ENCODE measurements at places on chromosomes 16 and 17.

DNA sequence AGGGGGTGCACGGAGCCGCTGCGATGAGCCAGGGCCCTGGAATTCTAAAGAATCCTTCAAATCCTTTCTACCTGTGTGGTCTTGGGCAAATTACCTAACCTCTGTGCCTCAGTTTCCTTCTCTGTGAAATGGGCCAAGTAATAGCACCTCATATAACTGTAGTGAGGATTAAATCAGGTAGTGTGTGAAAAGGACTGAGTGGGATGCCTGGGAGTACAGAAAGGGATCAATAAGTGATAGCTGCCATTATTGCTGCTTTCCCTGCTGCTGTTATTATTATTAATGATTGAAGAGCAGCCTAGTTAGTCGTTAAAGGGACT is 958 bp downstream of the SCNN1G start:
- no peak for DNase-seq

DNA sequence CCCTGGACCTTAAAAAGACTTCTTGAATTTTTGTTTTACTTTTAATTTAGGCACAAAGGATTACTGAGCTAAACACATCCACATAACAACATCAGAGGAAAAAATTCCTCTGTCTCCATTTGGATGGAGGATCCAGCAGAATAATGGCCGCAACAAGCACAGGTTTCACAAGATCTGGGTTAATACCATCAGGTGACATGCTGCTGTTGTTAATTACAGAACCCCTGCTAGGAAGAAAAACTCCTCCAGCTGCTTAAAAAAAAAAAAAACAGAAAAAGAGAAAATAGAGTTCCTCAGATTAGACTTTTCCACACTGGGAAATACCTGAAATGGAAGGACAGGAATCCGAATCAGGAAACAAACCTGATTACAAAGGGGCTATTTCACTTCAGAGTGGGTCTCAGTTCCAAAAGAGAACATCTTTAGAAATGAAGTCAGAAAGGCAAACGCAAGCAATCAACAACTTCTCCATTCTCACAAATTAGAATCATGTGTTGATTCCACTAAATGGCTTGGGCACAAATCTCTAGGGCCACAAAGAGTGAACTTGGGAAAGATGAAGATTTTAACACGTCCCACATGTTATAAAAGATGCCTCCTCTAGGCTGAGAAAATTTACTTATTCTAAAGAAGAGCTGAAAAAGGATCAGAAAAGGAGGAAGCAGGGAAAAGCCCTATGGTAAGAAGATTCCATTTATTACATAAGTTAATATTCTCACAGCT is 44.0 kb downstream of the SPOP start:
- no peak for DNase-seq

DNA sequence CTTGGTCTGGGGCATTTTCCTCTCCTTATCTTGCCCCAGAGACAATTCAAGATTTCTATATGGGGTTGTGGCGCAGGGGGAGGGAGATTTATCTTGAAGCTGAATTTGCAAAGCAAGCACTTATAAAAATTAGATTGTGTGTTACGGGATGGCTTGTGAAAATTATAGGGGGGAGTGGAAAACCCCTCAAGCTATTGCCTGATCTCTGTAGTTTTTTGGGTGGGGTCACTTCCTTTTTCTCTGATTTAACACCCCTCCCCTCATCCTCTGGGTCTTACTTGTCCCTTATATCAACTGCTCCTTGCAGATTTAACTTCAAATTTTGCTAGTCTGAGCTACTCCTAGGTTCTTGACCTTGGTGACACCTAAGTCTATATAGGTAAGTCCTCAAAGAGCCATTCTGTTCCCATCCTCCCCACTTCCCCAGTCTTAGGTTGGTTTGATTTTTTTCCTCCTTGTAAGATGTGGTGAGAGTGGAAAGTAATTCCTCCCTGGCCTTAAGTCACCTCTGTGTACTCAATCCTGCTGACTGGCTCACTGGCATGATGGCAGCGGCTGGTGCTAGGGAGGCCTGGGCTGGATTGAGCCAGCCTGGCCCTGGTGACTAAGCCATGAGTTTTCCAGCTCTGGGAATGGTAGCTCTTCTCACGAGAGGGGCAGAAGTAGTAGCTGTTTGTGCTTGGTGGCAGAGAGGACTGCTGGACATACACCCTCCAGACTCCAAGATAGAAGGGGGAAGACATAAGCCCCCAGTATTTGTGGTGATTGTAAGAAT is 2.3 kb downstream of the ARL4D start:
- DNase-seq, result no peak

- DNase-seq, result no peak
Measured at GRCh38 chr17:17064322-17064721, 22.1 kb downstream of the MPRIP start.

- no peak for DNase-seq
Measured at GRCh38 chr16:24984101-24984500, 31.1 kb downstream of the ARHGAP17 start.

- DNase-seq, result no peak
Measured at GRCh38 chr17:4340914-4341615, 25.4 kb downstream of the UBE2G1 start.

DNA sequence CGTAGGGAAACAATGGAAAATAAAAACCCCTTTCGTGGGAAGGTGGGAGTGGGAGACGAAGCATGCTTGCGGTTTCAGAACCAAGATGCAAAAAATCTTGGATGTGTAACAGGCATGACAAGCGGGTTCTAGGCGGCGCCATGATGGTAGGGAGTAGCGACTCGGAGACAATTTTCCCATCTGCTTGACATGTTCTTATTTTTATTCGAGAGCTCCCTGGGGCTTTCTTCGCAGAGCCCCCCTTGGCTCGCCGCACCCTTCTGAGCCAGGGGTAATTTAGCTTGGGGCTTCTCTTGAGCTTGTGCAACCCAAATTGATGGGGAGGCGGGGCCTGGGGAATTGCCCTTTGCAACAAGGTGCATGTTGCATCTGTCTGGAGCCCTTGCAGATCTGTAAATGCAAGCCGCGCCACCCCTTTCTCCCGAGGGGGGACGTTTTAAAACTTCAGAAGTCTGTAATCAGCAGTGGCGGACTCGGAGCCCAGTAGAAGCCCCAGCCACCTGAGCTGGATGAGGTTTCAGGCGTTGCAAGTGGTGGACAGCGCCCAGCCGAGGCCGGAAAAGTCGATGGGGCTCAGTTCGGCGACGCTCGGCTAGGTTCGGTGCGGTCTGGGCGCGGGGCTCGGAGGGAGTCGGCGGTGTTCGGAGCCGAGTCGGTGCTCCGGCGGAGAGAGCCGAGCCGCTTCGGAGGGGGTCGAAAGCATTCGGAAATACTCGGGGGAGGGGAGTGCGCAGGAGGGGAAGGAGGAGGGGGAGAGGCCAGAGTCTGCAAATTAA is 2.9 kb downstream of the GNAO1 start:
- DNase-seq, result peak; percentile 70

GRCh38 chr17:46795379-46795952 is 23.0 kb downstream of the WNT3 start:
- no peak for DNase-seq

DNA sequence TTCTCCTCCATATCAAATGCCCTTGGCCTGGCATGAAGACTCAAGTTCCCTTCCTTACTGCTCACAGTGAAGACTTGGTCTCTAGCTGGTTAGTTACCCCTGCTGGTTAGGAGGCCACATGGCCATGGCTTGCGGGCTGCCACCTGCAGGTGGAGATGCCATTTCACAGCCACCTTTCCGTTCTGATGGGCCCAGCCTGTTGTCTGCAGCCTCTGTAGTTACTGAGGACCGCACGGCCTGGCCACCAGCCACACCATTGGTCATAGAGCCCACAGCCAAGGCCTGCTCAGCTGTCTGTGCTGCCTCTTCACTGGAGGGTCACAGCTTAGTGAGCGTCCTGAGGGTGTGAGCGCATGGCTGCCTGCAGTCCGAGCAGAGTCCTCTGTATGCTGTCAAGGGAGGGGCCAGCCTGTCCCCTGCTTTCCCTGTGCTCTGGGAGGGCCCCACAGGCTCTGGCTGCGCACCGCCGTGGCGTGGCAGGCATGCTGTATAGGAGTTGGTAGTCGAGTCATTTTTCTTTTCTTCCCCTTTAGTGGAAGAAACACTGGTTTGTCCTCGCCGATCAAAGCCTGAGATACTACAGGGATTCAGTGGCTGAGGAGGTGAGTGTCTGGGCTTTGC is 59.2 kb downstream of the PLD6 start:
- DNase-seq, result no peak

DNA sequence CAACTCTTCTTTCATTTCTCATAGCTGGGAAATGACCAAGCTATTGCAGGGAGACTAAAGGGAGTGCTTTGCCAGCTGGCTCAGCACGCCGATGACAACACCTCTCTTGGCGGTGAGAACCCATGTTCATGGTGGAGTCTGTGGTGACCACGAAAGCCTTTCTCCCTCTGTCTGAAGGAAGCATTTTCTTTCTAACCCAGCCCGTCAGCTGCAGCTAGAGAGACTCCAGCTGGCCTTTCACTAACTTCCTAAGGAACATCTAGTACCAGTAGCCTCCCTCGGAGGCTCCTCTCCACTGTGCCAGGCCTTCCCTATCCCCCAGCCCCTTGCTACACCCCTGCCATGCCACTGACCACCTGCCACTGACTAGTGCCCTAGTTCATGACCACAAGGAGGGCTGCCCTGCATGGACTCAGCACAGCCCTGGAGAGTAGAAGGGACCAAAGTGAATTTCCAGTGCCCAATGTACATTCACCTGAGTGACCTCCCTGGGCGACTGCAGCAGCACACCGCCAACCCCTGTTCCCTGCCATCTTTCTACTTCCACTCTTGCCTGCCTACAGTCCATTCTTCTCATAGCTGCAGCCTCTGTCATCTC is 81.3 kb downstream of the CBLN1 start:
- no peak for DNase-seq

DNA sequence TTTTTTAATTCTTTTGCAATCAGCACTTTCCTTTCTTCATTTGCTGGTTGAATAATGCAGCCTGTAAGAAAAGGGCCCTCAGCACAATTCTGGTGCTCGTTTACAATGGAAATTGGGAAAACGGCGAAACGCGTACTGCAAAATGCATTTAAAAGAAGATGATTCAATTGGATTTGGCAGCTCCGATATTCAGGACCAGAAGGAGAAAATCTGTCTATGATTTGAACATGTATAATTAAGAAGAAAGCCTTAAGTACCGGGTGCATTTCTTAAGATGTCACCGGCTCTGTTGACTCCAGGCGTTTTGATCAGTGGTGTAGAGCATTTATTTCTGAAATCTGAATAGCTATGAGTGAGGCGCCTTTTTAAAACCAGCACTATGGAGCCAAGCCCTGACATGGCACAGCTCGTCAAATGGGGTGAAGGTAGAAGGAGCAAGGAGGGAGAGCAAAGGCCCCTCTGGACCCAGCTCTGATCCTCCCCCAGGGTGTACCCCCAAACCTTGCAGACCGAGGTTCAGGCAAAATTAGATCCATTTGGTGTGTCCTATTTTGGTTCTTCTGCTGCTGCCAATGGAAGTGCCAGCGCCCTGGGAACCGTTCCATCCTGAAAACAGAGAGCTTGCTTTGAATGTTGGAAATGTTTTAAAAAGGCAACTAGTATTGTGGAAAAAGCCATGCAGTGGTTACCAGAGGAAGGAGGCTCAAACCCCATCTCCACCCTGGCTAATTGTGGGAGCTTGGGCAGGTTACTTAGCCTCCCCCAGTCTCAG is 161.4 kb upstream of the RPL38 start:
- no peak for DNase-seq

DNA sequence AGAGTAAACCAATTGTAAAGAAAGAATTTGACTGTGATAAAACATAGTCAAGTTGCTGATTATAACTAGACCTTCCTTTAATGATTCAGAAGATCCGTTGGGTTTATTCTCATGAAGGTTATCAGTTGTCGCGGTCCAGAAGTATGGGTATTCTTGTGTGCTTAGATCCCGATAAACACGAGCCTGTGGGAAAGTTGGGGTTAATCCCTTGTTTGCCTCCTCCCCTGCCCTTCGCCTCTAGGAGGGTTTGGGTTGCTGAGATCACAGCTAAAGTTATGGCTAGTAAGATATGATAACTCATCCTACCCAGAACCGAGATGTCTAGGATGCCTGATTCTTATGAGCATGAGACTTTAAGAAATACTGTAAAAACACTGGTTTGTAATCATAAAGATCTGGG is 66.8 kb downstream of the GPRC5B start:
- no peak for DNase-seq

GRCh38 chr17:63984236-63984635 is 11.5 kb upstream of the SCN4A start:
- no peak for DNase-seq

DNA sequence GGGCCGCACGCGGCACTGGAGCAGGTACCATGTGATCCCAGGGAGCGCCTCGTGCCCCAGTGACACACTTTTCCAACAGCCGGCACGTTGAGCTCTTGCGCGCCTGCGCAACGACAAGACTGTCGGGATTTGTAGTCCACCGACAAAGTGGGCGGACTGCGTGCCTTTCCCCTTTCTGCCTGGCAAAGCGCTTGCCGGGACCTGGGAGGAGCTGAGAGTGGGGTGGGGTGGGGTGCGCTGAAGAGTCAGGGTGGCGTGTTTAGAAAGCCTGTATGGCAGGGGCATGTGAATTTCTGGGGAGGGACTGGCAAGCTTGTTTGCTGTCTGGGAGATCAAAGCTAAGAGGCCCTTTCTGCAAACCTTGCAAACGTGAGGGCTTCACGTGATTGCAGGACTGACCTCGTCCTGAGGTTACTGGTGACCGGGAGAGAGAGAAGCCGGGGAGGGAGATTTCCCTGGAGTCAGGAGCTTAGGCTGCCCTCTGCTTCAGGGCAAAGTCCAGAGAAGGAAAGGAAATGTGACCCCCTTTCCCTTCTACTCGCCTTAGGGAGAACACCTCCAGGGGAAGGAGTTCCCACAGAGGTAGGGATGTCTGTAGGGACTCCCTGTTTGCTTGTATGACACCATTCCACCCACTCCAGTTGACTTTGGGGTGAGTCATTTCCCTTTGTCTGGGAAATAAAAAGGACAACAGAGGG is 429 bp upstream of the NR1D1 start:
- peak; percentile 90 for DNase-seq
